ENCODE measurements at places on chromosomes 3 and 15. TPM values are rescaled to one million over a fixed set of nuclear protein-coding genes. Genes with fewer than 3 reads are reported as not detected.

The C3orf49 gene
- total RNA-seq = not detected

The PLA2G4D gene
- not detected for total RNA-seq

The ZPLD1 gene
- total RNA-seq = not detected

The NPAP1 gene
- total RNA-seq = not detected

The FBXO40 gene
- not detected for total RNA-seq

The TLR9 gene
- total RNA-seq = not detected

The C3orf20 gene
- total RNA-seq = 0.22 TPM

The MYO1E gene
- 1.4 TPM for total RNA-seq

The CCR3 gene
- not detected for total RNA-seq

The SHISA5 gene
- total RNA-seq = 84.3 TPM

The COLQ gene
- total RNA-seq = 3.3 TPM

GRCh38 chr3:188559856-188560255 lies 405.9 kb downstream of the LPP start:
- DNase-seq = no peak

DNA sequence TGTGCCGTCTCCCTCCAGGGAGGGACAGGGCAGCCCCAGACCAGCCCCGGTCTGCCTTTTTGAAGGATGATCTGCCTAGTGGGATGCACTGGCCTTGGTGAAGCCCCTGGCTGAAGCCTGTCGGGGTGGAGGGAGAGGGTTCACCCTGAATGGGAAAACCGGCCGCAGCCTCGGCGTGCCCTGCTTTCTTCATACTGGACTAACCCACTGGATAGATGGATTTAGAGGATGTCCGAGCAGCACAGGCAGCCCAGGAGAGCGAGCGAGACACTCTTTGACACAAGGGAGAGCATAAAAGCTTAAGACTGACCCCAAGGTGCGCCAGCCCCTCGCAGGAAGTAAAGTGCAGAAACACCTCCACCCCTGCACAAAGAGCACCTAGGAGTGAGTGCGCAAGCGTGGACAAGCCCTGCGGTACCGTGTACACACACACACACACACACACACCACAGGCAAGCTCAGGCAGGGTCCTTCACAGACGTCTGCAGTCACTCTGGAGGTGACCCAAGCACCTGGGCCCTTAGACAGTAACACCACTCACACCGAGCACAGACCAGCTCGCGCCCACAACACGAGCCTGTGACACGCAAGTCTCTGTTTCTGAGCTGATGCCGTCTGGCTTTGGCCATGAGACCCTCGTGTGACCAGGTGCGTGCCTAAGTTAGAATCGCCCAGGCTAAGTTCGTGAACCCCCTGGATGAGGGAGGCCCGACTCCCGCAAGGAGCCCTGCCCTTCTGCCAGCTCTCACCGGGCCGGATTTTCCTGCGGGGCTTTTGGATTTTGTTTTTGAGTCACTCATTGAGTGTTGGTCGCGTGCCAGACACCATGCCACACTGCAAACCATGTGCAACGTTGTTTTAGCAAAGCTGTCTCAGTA lies 11.3 kb downstream of the SEMA4B start:
- DNase-seq = no peak

GRCh38 chr15:87747087-87747486 lies 509.5 kb downstream of the NTRK3 start:
- DNase-seq = no peak

DNA sequence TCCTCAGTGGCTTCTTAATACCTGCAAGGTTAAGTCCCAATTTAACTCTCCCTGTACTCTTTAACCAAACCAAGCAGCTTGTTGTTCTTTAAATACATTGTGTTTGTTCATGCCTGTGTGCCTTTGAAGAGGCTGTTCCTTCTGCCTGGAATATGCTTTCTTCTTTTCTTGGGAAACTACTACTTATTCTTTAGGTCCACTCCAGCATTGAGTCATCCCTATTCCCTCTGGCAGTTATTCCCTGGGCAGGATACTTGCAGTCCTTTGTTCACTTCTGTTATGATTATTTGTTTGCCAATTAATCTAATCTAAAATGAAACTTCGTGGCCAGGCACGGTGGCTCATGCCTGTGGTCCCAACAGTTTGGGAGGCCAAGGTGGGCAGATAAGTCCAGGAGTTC lies 139.3 kb downstream of the ZNF609 start:
- DNase-seq = no peak

- DNase-seq = no peak
Observed at GRCh38 chr15:76149291-76149915, 89.6 kb downstream of the TMEM266 start.

- no peak for DNase-seq
Observed at GRCh38 chr15:78492872-78493271, 14.5 kb upstream of the HYKK start.

- no peak for DNase-seq
Observed at GRCh38 chr3:188187053-188187452, 33.1 kb downstream of the LPP start.

DNA sequence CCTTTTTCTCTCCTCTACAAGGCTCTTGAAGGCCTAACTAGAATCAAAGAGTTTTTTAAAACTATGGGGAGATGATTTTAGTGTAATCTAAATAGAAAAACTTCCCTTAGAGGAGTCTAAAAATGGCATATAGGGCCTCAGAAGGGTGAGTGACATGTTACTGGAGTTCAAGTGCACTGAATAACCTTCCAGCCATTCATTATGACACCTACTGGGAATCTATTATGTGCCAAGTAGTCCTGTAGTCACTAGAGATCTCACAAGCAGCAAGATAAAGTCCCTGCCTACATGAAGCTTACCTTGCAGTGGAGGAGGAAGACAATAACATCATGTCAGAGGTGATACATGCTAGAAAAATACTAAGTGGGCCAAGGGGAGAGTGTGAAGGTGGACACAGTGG lies 96.1 kb downstream of the OXNAD1 start:
- no peak for DNase-seq

GRCh38 chr3:102757950-102758349 lies 323.1 kb downstream of the ZPLD1 start:
- DNase-seq = no peak

- no peak for DNase-seq
Observed at GRCh38 chr15:55468321-55468720, 39.7 kb downstream of the DNAAF4 start.

DNA sequence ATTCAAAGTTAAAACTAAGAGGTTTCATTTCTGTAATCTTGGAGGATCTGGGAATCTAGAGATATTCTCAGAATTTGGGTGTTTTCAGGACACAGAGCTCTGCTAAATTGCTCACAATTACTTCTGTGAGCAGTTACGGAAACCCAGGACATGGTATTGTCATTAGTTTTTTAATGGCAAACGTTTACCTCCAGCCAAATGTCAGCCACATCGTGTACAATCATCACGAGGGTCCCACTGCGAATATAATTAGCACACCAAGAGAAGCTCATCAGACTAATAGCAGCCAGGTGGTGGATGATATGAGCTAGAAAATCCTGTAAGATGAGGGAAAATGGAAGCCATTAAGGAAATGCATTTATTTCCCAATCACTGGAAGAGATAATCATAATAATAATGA lies 56.0 kb downstream of the CERS3 start:
- no peak for DNase-seq

DNA sequence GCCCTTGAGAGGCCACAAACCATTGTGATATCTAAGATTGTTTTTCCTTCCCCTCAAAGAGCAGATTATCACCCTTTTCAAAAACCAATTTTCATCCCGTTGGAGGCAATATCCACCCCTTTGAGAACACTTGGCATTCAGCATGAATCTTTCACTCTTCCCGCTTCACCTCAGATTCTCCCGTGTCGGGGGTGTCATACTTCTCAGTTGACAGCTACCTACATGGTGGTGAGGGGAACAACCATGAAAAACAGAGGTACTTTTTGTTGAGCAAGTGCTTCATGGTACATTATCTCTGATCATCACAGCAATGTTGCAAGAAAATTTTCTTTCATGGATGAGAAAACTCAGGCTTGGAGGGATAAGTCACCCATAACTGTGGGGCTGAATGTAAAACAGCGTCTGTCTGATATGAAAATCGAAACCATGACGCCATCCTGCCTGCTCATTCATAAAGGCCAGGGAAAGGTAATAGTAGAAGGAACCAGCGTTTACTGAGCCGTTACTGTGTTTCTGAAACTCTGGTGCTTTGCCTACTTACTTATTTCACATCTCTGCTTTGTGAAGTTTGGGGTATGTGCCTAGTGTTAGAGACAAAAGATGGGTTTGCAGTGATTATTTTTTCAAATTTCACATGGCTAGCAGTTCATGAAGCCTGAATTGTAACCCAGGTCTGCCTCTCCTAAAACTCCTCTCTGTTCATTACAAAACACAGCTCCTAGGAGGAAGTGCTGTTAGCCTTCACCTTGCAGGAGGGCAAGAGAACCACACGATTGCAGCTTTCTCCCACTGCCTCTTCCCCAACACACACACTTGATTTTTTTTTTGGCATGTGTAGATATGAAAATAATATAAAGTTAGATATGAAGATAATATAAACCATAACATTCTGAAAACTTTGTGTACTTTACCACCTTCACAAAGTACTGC lies 35.4 kb downstream of the SV2B start:
- no peak for DNase-seq

DNA sequence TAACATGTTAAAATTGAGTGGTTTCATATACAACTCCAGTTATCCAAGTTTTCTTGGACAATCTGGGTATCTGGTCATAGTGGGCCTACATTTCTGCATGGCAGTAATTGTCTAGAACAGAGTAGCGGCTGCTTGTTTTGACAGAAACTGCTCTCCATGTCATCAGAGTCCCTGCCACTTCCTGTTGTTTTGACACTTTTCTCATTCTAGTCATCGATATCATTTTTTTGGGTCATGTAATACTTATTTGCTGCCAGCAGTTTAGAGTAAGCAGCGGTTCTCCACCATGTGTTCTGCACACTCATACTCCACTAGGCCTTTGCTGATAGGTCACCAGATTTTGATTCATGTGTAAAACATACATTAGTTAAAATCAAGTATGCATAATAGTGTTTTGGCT lies 81.5 kb downstream of the SLC25A26 start:
- peak; percentile 84 for DNase-seq

DNA sequence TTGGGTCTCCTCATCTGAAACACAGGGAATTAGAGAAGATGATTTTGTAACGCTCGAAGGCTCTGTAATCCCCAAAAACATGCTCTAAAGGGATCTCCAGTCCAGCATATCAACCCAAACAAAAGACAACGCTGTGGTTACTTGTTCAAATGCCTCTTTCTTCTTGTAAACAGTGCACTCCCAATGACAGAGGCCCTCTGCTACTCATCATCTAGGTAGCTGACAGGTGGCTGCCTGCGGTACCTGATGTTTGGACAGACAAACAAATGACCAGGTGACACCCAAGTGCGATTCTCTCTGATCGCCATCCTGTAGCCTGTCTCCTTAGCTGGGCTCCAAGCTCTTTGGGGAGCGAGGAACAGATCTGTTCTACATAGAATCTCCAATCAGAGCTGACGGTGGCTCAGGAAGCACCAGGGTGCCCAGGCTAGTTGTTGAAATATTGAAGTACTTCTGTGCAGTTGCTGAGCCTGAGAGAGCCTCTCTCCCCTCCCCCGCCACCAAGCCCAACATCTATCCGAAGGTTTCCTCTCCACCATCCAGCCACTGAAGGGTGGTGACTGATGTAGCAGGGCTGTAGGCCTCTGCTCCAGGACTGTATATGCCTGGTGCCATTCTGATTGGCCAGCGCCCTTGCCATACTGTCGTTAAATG lies 238.7 kb downstream of the XXYLT1 start:
- DNase-seq = no peak

DNA sequence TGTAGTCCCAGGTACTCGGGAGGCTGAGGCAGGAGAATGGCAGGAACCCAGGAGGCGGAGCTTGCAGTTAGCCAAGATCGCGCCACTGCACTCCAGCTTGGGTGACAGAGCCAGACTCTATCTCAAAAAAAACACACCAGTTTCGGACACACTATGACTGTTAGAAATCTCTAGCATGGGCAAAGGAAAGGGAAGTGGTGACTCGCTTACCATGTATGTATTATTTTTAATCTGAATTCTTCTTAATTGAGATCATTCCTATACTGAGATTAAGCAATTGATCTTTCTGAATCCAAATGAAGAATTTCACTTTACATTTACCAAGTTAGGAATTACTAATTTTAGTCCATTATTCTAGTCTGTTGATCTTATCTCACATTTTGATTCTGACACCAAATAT lies 459.2 kb upstream of the ALCAM start:
- DNase-seq = no peak

- DNase-seq = no peak
Observed at GRCh38 chr3:40841131-40841530, 316.4 kb downstream of the ZNF621 start.

DNA sequence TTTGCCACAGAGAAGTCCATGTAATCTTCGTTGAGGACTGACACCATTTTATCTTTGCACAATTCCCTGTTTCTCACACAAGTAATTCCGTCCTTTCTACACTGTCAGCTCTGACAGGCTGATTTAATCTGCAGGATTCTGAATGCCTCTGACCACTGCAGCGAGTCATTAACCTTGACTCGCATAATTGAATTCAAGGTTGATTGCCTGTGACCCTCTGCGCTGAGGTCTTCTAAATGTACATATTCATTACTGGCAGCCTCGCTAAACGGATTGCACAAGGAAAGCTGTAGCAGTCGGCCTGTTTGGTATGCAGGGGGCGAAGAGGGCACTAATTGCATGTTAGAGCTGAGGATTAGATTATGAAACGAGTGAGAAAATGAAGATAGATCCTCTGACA lies 147.8 kb downstream of the SHOX2 start:
- DNase-seq = no peak

DNA sequence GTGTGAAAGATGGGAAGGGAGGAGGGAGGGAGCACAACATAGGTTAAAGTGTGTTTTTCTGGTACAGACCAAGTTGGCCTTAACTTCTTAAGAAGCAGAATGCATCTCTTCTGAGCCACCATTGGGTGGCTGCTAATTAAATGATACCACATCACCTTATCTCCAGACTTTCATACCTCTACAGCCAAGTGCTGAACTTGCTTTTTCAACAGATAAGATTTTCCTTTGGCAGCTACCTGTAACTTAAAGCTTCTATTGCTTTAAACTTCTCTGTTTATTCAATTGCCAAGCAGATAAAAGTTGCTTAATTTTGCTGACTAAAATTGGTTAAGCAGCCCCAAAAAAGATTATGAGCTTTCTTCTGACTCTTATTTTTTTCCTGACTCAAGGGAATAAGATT lies 292.4 kb upstream of the SGO1 start:
- DNase-seq = no peak

DNA sequence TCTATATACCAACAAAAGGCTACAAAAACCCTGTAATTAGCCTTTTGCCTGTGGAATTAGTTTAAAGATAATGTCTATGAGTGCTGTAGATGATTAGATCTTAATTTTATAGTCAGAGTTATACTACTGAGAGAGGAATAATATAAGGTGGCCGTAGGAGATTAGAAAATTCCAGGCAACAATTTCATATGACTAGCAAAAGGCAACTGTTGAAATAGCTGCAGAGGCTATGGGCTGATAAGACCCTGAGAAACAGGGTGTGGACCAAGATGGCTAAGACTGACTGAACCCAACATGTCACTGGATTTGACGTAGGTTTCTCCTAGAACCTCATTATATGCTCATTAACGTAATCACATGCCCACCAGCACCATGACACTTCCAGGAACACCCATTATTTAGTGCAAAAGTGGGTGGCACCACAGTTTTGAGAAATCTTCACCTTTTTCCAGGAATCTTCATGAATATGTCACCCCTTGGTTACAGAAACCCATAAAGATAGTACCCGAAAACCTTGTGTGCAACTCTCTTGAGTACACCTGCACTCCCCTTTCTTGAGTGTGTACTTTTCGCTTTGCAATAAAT lies 29.1 kb upstream of the SCG3 start:
- DNase-seq = no peak

GRCh38 chr3:190840146-190840545 lies 22.3 kb downstream of the GMNC start:
- DNase-seq = no peak
